Fibroblast of villous mesenchyme (primary cell): ENCODE measurements at places on chromosomes 11 and 22. TPM values are rescaled to one million over a fixed set of nuclear protein-coding genes. Genes with fewer than 3 reads are reported as not detected.

DNA sequence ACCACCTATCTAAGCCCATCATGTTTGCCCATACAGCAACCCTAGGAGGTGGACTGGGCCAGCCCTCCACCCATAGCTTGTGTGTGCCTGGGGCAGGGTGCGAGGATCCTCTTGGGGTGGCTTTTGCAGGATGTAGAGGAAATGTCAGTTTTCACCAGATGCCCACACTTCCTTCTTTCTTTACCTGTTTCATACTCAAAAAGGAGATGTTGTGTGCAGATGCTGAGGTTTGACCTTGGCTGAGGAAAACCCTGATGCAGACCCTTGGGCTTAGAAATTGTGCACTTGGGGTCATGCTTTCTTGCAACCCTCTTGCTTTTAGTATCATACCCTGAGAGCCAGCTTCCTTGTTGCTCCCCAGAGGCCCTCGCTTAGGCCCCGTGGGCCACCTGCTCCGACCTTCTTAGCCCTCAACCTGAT lies 2.2 kb downstream of the HTR3A start:
- DNase-seq: no peak

GRCh38 chr22:41526830-41527799 lies 17.2 kb downstream of the POLR3H start:
- DNase-seq: peak; percentile 39

DNA sequence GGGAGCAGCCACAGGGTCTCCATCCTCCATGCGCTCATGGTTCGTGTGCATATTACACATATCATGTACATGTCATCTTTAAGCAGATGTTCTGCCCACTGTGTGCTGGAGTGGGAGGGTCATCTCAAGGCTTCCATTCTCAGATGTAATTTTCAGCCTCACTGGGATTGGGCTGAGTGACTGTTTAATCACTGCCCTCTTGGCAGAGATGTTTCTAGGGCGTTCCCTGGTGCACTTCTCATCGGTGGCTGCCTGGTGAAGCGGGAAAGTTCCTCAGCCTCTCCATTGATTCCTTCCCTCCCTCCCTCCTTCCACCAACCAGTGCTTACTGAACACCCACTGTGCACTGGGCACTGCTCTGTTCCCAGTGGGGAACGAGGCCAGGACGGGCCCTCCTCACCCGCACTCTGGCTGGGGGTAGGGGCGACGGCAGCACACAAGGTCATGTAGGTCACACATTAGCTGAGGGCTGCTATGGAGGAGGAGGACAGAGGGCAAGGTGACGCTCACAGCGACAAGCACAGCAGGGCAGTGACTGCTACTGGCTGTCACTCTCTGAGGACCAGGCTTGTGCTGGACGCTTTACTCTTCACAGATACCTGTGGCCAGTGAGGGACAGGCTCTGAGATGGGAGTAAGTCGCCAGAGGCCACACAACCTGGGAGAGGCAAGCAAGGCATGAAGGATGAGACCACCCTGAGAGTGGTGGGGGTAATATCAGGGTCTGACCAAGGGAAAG lies 22.9 kb downstream of the GNAZ start:
- no peak for DNase-seq

Gene FAM83F
- total RNA-seq: not detected in 2 replicates

- no peak for DNase-seq
Observed at GRCh38 chr22:46690146-46690545, 47.9 kb downstream of the CERK start.

- DNase-seq: no peak
Observed at GRCh38 chr11:122229481-122230384, 113.7 kb upstream of the BLID start.

DNA sequence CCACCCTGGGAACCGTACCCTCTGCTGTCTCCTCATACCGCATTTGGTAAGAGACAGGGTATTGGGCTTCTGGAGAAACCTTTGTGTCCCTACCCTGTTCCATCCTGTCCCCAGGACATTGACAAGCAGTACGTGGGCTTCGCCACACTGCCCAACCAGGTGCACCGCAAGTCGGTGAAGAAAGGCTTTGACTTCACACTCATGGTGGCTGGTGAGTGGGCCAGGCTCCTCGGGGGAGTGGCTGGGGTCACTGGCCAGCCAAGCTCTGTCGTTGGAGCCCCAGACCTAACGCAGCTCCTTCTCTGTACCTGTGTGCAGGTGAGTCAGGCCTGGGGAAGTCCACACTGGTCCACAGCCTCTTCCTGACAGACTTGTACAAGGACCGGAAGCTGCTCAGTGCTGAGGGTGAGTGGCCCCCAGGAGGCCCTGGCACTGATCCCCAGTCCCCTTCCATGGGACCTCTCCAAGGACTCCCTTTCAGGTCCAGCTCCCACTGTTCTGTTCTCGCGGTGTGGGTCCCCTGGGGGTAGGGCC lies 3.8 kb upstream of the GP1BB start:
- DNase-seq: no peak

Gene SMTNL1
- total RNA-seq: not detected in 2 replicates

Gene CHRNA10
- 0.86 and 0.97 TPM in 2 replicates for total RNA-seq

DNA sequence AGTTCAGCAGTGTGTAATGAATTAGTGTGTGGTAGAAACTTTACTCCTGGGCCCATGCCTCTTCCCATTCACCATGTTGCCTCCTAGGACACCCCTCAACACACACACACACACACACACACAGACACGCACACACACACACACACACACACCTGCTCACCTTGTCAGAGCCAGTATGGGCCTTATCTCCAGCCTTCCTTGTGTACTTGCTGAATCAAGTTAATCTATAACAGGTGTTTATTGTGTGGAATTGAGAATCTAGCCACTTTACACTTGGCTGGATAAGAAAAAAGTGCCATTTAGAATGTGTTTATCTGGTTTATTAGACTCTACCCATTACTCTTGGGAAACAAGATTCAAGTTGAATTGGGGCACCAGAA lies 14.5 kb upstream of the ZDHHC13 start:
- DNase-seq: no peak

Gene OR10A2
- total RNA-seq: not detected in 2 replicates

- no peak for DNase-seq
Observed at GRCh38 chr22:39279170-39279850, 34.5 kb upstream of the PDGFB start.

Gene MCAM
- 77.3 and 86.4 TPM in 2 replicates for total RNA-seq

GRCh38 chr11:86435711-86436110 lies 61.0 kb downstream of the CCDC81 start:
- no peak for DNase-seq

DNA sequence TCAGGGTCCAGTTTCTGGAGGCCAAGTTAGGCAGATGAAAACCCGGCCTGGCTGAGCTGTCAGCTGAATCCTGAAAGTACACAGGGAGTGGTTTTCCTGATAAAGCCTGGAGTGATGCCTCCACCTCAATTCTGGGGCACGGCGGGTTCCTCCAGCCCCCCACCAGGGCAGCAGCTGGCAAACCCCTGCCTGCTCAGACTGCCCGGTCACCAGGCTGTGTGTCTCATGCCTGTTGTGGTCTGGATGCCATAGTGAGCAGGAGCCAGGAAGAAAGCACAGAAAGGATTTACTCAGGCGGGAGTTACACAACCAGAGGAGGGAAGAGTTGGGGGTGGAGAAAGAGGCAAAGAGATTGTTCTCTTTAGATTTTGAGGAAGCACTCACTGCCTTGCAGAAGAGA lies 119.9 kb upstream of the RASSF10 start:
- peak; percentile 88 for DNase-seq

- no peak for DNase-seq
Observed at GRCh38 chr22:44408829-44409192, 89.2 kb downstream of the RTL6 start.

Gene PRRG4
- total RNA-seq: under 0.01 TPM in 2 replicates

DNA sequence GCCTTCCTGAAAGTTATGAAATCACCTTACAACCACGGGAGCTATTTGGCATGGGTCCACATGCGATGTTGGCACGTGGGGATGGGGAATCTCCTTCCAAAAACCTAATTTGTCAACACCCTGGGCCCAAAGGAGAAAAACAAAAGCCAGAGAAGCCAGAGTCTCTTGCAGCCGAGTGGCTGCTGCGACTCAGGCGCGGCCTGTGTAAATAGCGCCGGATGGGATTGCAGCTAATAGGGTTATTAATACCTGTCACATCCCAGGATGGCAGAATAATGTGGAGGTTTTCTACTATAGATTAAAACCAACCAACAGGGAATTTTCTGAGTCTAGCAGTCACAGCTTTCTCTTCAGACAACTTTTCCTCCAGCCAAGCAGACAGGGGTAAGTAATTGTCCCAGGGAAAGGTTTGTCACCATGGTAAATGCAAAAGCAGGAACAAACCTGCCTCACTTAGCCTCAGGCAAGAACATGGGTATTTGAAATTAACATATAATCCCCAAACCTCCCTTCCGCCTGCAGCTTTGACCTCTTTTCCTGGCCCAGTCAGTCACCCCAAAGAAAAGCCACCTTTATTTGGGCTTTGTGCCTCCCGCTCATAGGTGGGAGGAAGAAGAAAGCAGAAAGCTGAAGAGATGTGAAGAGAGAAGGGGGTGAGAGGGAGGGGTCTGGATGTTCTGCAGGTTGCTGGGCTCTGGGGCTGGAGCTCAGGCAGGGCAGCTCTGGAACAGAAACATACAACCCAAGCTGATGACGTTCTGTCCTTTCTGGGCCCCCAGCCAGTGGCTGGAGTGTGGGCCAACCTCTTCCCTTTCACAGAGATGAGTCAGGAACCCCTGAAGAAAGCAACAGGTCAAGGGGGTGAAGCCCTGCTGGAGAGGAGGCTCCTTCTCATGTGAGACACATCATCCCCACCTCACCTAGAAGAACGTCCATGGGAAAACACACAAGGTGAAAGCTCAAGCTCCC lies 376.5 kb downstream of the NXPE2 start:
- no peak for DNase-seq

- DNase-seq: no peak
Observed at GRCh38 chr22:23397008-23397612, 183.0 kb downstream of the IGLL1 start.

Gene C11orf91
- total RNA-seq: not detected in 2 replicates

Gene TOM1
- total RNA-seq: 53.1 and 73.8 TPM in 2 replicates

Gene HORMAD2
- total RNA-seq: not detected in 2 replicates

Gene SIRT3
- total RNA-seq: 10.3 and 10.4 TPM in 2 replicates

DNA sequence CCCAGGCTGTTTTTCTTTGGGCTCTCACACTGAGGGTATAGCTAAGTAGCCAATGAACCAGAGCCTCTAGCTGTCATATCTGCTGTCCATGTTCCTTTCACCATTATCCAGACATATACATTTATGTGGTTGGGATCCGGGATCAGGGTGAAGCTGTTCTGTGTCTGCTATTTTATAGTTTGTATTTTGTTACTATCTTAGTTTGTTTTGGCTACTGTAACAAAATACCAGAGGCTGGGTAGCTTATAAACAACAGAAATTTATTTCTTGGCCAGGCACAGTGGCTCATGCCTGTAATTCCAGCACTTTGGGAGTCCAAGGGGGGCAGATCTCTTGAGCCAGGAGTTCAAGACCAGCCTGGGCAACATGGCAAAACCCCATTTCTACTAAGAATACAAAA lies 40.5 kb upstream of the CABP7 start:
- DNase-seq: peak; percentile 43

GRCh38 chr11:46972343-46972742 lies 35.8 kb downstream of the CSTPP1 start:
- no peak for DNase-seq

DNA sequence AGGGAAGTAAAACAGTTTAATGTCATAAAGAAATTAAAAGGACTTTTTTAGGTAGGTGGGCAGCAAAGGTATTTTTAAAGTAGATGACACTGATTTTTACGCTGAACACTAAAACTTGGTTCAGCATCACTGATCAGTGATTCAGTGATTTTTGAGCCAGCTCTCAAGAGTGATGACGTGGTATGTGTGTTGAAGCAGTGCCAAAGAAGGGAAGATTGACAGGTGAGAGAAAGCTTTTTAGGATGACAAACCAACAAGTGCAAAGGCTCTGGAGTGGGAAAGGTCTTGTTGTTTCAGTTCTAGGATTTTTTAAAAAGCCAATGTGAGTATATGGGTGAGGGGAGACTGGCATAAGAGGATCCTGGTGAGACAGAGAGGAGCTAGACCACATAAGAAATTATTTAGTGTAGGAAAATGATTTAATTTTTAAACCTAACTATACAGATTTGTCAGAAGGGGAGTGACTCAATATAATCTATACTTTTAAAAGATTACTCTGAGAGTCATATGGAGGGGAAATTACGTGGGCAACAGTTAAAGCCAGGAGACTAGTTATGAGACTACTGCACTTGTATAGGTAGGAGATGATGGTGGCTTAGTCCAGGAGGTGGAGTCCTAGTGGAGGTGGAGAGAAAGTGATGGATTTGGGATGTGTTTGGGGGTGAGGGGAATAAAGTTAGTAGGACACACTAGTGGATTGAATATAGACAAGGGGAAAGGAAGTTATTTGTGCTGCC lies 17.6 kb upstream of the CALCB start:
- DNase-seq: no peak

GRCh38 chr11:31871310-31872075 lies 60.4 kb upstream of the PAX6 start:
- no peak for DNase-seq

GRCh38 chr22:27220339-27220738 lies 563.0 kb downstream of the MIAT start:
- peak; percentile 94 for DNase-seq

DNA sequence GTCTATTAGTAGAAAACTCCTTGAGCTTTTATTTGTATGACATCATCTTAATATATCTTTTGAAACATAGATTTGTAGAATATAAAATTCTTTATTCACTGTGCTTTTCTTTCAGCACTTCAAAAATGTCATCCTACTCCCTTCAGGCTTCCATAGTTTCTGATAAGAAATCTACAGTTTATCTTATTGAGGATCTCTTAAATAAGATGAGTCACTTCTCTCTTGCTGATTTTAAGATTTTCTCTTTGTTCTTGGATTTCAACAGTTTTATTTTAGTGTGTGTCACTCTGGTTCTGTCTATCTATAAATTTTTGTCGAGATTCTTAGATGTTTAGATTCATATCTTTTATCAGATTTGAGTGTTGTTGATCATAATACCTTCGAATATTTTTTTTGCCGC lies 566.1 kb upstream of the CHORDC1 start:
- no peak for DNase-seq

- DNase-seq: peak; percentile 62
Observed at GRCh38 chr22:38305471-38306448, 11.5 kb downstream of the CSNK1E start.

GRCh38 chr22:29183971-29184848 lies 21.5 kb upstream of the EMID1 start:
- no peak for DNase-seq

GRCh38 chr22:39289533-39289932 lies 29.9 kb downstream of the RPL3 start:
- DNase-seq: no peak

- peak; percentile 85 for DNase-seq
Observed at GRCh38 chr22:26681395-26681821, 24.0 kb downstream of the MIAT start.
